ENCODE measurements at places on chromosomes 5 and 9. TPM values are rescaled to one million over a fixed set of nuclear protein-coding genes. Genes with fewer than 3 reads are reported as not detected.

Gene ADAMTS12
- polyA plus RNA-seq, result 2.5 TPM

Gene TMEM171
- polyA plus RNA-seq, result 0.23 TPM

Gene ANKRD34B
- not detected for polyA plus RNA-seq

Gene FGD3
- 5.8 TPM for polyA plus RNA-seq

Gene FRRS1L
- polyA plus RNA-seq, result 0.44 TPM

Gene BSPRY
- polyA plus RNA-seq, result 2.4 TPM
